ENCODE measurements at places on chromosomes 1 and 21.

- DNase-seq, result peak; percentile 73
Measured at GRCh38 chr1:89821322-89822108, 683 bp downstream of the LRRC8D start.

GRCh38 chr1:2796890-2797740 lies 4.4 kb downstream of the TTC34 start:
- DNase-seq, result no peak

- DNase-seq, result no peak
Measured at GRCh38 chr1:70671006-70671405, 259.9 kb downstream of the CTH start.

DNA sequence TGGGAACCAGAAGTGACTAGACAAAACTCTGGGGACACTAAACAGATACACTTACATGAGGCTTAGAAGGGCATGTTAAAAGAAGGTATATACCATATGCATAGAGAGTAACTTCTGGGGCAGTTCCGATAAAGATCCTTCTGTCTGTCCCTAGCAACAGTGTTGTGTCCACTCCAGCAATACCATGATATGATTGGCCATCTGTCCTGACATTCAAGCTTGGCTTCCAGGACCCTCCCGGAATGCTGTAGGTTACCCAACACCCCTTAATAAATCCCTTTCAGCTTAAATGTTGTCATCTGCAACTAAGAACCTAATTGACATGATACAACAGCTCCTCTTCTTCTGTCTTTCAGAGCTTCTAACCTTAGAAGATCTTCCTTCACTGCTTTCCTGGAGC lies 307.7 kb downstream of the OMA1 start:
- no peak for DNase-seq

DNA sequence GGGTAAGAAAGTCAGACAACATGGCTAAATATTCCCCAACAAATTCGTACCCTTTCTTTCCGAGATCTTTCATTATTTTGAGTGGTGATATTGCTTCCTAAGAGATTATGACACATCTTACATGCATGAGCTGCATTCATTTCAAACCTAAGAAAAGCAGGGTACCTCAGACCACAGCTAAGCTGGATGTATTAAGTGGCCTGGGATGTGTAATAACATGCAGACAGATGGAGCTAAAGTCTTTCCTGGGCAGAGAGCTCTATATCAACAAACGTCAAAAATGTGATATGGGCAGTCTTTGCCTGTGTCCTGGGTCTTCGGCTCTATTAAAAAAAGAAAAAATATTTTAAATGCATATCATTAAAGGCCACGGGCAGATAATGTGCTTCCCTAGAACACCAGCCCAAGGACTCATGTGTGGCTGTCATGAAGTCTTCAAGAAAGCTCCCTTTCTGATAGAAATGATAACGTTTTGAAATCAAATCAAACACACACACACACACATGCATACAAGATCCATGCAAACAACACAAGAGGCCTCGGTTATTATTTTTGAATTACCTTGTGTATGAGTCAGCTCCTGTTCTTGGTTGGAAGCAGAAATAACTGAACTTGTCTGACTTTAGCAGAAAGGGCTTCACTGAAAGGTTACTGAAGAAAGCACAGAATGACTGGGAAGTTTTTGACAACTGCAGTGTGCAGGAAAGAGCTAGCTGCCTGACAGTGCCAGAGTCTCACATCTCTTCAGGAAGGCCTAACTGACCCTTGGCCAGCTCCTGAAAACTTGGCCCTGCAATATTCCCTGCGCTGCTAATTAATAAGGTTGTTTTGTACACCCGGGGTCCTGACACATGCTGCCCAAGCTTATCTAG lies 231.2 kb downstream of the DSCAM start:
- no peak for DNase-seq
